Activated T-cell treated with anti-CD3 and anti-CD28 coated beads for 4 hours (primary cell): ENCODE measurements at places on chromosomes 12 and 14.

- no peak for DNase-seq
Observed at GRCh38 chr12:44143175-44143574, 307.3 kb downstream of the TMEM117 start.

GRCh38 chr12:67155863-67156262, 113.3 kb upstream of the CAND1 start:
- DNase-seq: no peak

- DNase-seq: no peak
Observed at GRCh38 chr14:51395361-51395849, 155.4 kb downstream of the TMX1 start.

GRCh38 chr12:11727133-11727664, 77.7 kb downstream of the ETV6 start:
- peak; percentile 18 for DNase-seq

DNA sequence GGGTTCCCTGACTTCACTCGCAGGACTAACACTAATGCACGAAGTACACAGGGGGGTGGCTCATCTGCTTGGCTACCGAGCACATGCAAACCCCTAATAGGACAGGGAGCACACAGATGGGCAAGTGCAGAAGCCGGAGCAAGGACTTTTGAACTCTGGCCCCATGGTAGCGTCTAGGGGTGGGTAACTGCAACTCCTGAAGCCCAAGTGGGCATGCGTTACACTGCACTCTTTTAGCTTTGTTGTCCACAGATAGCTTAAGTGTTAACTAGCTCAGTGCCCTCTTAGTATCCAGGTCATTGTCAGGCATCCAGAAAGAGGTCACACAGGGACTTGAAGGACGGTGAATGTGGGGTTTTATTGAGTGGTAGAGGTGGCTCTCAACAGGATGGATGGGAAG, 3.0 kb upstream of the BLTP3B start:
- DNase-seq: no peak

GRCh38 chr14:20455355-20456300, 602 bp downstream of the APEX1 start:
- DNase-seq: peak; percentile 31

DNA sequence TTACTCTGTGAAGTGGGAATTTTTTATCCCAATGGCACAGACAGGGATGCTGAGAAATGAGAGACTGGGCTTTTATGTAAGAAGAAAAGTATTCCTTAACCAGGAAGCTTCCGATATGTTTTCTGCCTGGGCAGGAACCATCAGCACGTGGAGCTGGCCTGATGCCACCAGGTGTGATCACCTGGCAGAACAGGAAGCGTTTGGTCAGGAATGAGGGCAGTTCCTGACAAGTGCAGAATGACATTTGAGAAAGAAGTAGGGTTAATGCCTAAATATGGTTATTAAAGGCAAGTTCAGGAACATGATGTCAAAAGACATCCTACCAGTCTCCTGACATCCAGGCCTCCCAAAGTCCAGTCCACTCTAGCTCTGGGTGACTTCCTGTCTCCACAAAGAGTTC, 210.3 kb downstream of the NUAK1 start:
- DNase-seq: no peak

DNA sequence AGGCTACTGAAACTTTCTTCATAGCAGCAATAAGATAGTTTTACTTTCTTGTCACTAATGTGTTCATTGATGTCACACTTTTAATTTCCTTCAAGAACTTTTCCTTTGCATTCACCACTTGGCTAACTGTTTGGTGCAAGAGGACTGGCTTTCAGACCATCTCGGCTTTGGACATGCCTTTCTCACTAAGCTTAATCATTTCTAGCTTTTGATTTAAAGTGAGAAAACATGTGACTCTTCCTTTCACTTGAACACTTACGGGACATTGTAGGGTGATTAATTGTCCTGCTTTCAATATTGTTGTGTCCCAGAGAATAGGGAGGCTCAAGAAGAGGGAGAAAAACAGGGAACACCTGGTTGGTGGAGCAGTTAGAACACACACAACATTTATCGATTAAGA, 41.9 kb downstream of the IFNG start:
- no peak for DNase-seq

GRCh38 chr12:94585626-94586025, 64.7 kb downstream of the TMCC3 start:
- DNase-seq: no peak

DNA sequence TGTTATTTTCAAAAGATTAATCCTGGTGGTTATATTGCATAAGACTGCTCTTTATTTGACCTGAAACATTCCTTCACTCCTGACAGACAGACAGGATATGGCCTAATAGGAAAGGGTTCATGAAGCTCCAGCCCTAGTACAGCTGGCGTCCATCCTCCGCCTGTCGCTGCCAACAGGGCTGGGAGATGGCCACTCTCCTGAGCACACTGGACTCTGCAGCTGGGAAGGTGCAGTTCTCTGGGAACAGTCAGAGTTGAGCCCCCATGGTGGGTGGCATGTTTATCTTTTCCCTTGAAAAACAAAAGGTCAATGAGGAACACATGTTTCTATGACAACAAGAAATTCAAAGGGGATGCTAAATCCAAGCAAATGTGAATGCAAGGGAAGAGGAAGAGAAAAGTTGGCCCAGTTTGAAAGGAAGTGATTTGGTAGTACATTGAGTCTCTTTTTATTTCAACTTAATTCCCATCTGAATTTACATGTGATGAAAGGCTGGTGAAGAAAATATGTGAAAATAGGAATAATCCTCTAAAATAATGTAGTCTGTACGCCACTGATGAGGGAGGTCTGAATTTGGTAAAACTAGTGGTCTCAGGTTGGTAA, 89.9 kb upstream of the DCN start:
- no peak for DNase-seq

DNA sequence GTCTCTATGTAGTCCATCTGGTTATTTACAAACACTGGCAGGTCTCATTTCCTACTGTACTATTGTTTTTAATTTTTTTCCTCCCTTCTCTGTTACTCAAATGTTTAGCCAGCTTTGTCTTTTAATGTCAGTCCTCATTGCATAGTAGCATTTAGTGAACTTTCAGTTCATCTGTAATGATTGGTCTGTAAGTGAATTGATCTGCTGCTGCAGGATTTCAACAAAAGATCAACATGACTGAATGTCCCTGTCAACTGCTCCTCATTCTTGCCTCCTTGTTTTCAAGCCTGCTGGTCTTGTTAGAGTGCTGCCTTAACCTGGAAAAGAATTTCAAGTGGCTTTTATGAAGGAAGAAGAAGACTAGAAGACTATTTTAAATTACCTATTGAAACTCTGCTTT, 19.3 kb upstream of the AVPR1A start:
- DNase-seq: no peak

DNA sequence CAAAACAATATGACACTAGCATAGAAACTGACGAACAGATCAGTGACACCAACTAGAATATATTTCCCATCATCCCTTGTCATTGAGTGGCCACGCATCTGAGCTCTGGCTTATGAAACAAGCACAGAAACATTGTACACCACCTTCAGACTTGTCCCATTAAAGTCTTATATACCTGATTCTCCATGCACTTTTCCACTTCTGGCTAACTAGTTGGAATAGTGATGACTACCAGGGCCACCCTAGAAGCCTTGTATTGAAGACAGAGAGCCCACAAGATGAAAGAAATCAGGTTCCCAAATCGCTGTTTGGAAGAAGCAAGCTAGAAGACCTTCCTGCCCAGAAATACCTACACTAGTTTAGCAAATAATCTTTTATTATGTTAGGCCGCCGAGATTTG, 99.7 kb upstream of the PPM1H start:
- DNase-seq: no peak

DNA sequence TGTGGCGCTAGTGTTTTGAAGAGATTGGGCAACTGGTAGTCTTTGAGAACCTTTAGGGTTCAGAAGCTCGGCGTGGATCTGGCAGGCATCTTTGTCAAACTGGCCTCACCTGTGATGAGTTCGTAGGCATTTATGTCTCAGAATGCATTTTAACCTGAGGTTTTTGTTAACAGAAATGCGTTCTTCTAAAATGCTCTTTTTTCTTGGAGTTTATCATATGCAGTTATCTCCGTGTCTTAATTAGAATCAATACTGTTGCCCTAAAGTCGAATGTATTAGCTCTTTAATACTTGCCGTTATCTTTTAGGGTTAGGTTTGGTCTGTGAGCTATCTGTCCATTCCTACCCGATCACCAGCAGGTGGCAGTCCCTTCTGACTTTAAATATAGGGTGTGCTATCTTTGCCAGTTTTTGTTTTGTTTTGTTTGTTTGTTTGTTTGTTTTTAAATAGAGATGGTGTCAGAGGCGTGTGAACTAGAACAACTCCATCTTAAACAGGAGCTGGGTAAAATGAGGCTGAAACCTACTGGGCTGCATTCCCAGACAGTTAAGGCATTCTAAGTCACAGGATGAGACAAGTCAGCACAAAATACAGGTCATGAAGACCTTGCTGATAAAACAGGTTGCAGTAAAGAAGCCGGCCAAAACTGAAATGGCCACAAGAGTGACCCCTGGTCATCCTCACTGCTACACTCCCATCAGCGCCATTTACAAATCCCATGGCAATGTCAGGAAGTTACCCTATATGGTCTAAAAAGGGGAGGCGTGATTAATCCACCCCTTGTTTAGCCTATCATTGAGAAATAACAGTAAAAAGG, 1.4 kb downstream of the ATF1 start:
- peak; percentile 27 for DNase-seq

DNA sequence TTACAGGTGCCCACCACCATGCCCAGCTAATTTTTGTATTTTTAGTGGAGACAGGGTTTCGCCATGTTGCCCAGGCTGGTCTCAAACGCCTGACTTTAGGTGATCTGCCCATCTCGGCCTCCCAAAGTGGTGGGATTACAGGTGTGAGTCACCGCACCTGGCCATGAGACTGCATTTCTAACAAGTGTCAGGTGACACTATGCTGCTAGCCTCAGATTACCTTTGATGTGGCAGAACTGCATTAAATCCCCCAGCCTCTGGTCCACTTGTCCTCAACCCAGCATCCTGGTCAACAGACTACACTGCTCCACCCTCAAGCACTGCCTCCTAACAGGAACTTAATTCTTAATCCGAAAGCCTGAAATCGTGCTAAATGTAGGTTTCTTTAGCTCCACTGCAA, 13.1 kb downstream of the LGMN start:
- DNase-seq: no peak

DNA sequence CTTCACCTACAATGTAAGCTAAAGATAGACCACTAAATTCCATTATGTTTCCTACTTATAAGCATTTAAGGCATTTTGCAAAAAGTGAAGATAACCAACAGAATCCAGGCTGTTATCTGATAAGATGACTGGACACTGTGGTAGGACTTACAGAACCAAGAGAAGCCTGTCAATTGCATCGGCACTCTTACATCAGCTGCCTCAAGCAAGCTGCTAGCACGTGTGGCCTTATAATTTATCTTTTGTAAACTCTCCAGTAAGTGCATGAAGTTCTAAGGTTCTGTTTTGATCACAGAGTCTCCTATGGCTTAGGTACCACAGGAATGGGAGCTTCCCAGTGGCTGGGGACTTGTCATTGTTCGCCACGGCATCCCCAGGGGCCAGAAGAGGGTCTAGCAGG, 88.7 kb downstream of the TRAFD1 start:
- no peak for DNase-seq

DNA sequence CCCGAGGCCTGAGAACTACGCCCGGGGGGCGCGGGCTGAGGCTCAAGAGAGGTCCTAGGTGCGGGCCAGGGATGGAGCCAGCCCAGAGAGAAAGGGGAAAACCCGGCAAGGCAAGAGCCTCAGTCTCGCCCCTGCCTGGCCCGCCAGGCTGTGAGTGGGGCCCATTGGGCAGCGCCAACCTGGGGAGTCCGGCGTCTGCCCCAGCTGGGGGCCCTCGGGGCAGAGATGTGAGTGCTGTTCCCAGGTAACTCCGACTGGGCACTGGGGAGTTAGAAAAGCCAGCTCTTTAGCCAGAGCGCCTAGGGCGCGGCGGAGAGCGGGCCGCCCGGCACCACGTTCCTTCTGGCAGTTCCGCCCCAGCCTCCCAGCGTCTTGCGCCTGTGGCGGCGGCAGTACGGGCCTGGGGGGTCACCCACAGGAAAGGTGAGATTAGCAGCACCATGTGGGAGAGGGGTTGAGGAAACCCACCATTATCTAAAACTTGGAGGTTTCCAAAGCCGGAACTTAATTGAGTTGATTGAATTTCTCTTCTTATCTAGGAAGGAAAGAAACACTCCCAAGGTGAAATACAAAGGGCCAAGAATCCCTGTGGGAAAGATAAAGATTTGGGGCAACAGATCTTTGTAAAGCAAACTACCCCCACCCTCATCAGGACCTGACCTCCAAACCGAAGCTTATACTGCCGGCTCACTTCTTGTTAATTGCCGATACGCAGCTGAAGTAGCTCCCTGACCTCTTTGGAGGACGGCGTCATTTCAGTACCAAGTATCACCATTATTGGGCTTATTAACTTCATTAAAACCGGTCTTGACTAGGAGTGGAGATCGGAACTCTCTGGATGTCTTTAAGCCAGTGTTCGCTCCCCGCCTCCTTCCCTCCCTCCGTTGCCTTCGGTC, 11.6 kb downstream of the OTX2 start:
- DNase-seq: no peak

DNA sequence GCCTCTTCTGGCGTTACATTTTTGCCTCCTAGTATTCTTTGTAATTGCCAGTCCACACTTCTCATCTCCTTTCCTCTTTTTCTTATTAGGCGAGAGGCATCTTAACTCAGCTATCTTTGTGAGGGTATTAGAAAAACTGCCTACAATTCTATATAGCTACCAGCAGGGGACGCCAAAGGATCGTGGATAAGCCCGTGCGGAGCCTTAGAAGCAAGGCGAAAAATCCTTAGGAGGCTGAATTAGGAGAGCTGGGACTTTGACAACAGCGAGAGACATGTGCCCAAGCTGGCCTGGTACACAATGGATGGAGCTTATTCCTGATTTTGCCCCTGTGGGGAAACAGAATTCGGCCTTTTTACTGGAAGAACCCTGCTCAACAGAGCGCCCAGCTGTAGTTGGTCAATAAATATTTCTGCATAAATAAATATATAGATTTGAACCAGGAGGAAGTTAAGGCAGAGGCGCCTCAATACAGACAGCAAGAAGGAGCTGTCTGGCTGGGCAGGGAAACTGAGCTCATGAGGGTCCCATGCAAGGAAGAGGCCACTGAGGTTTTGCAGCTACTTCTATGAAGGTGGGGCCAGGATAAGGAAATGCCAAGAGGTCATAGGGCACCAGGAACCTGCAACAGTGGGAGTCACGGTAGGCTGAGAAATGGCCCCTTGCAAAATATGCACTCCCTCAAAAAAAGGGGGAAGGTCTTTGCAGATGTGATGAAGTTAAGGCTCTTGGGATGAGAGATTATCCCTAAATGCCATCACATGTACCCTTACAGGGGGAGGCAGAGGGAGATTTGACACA, 14.6 kb upstream of the RBM19 start:
- DNase-seq: no peak

- no peak for DNase-seq
Observed at GRCh38 chr12:76047060-76047459, 15.5 kb upstream of the PHLDA1 start.

DNA sequence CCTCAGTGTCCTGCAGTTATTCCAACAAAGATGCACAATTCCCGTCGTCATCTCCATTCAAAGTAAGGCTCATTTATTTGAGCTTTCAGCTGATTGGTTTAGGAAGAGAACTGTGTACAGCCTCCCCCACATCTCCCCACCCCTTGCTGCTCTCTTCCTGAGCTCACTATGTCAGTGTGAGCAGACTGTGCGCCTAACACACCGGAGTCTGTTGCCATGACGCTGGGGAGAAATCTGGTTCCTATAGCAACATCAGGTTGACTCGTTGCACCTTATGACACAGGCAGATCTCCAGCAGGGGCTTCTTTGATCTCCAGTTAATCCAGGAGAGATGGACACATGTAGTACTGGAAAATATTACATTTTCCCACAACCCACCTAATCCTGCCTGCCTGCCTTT, 319.4 kb downstream of the CACNA1C start:
- DNase-seq: no peak

GRCh38 chr12:58976146-58976545, 55.8 kb upstream of the LRIG3 start:
- DNase-seq: no peak
